ENCODE measurements at places on chromosomes 11 and 22. TPM values are rescaled to one million over a fixed set of nuclear protein-coding genes. Genes with fewer than 3 reads are reported as not detected.

ART1 gene
- not detected for polyA plus RNA-seq

RAB38 gene
- 10.4 TPM for polyA plus RNA-seq

XBP1 gene
- polyA plus RNA-seq: 90.0 TPM

UFD1 gene
- 80.3 TPM for polyA plus RNA-seq

OR52E5 gene
- polyA plus RNA-seq: not detected

CENPM gene
- 50.0 TPM for polyA plus RNA-seq

GLYATL1 gene
- polyA plus RNA-seq: 6.9 TPM

PTGDR2 gene
- polyA plus RNA-seq: 0.57 TPM

RASGRP2 gene
- 60.5 TPM for polyA plus RNA-seq

GVQW3 gene
- 3.8 TPM for polyA plus RNA-seq

DNA sequence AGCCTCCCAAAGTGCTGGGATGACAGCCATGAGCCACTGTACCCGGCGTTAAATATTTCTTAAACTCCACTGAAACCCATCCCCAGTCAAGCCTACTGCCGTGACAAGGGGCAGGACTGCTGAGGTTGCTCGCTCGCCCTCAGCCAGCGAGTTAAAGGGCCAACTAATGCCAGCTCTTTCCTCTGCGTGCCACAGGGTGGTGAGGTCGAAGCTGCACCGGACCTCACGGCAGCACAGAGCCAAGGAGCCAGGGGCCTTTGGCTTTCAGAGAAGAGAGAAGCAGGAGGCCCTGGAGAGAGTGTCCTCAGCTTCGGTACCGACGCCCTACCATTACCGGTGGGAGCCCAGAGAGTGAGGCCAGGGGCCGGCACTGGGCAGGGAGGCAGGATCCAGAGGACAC lies 12.8 kb downstream of the ARFGAP2 start:
- no peak overlapping the region for H3K27ac ChIP-seq
- DNase-seq: no peak
- H3K4me3 ChIP-seq: no peak overlapping the region

DNA sequence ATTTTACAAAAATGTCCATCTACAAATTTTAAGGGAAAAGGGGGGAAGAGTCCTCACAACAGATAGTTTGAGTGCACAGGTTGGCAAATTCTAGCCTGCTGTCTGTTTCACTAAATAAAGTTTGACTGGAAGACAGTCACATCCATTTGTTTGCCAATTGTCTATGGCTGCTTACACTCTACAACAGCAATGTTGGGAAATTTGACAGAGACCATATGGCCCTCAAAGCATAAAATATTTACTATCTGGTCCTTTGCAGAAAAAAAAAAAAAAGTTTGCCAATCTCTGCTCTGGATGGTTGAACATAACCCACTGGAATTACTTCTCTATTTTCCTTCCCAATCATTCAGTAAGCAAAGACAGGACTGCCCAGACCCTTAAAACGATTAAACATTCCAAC lies 88.2 kb downstream of the FCHSD2 start:
- DNase-seq: no peak
- no peaks in the 10 kb centered on the region for H3K4me1 ChIP-seq
- H3K27ac ChIP-seq: no peak overlapping the region
- no peak overlapping the region for H3K4me3 ChIP-seq

DNA sequence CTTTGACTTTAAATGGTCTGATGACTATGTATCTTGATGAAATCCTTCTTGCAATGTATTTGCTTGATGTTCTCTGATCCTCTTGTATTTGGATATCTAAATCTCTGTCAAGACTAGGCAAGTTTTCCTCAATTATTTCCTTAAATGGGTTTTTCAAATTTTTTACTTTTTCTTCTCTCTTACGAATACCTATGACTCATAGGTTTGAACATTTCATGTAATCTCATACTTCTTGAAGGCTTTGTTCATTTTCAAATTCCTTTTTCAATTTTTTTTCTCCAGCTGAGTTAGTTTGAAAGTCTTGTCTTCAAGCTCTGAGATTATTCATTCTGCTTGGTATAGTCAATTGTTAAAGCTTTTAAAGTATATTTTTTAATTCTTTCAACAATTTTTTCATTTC lies 13.1 kb downstream of the OR10W1 start:
- no peaks in the 10 kb centered on the region for H3K27me3 ChIP-seq
- H3K27ac ChIP-seq: no peak overlapping the region
- no peak for DNase-seq
- H3K36me3 ChIP-seq: no peaks in the 10 kb centered on the region
- no peaks in the 10 kb centered on the region for H3K4me1 ChIP-seq

GRCh38 chr22:36936362-36937116 lies 23.1 kb downstream of the CSF2RB start:
- no peak overlapping the region for H3K4me3 ChIP-seq
- no peaks in the 10 kb centered on the region for H3K27me3 ChIP-seq
- H3K27ac ChIP-seq: no peak overlapping the region
- H3K4me1 ChIP-seq: no peaks in the 10 kb centered on the region
- no peak for DNase-seq

GRCh38 chr22:49040111-49040510 lies 787.6 kb downstream of the BRD1 start:
- no peaks in the 10 kb centered on the region for H3K36me3 ChIP-seq
- no peak overlapping the region for H3K4me3 ChIP-seq
- H3K27ac ChIP-seq: no peak overlapping the region
- no peaks in the 10 kb centered on the region for H3K27me3 ChIP-seq
- DNase-seq: no peak

DNA sequence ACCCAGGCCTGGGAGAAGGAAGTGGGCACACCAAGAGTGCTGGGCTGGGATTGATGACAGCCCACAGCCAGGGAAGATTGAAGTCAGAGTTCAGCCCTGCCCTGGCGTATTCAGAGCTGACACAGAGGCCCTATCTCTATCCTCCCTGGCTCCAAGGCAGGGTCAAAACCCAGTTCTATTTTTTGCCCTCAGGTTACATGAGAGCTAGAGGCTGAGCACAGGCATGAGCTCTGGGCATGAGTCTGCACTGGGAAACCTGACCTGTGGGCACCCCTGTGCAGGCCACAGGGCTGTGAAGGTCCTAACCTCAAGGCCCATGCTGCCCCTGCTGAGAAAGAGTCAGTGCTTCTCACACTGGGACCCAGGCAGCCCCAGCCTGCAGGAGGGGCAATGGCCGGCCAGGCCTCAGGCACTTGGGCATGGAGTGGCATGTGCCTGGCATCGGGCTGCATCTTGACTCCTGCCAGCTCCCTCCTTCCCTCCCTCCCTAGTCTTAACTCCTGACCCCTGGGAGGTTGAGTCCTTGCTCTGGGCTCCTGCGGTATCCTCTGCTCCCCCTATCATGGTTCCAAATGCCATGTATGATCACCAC lies 5.4 kb downstream of the SLC35E4 start:
- no peak for DNase-seq
- no peak overlapping the region for H3K4me3 ChIP-seq
- H3K27ac ChIP-seq: no peak overlapping the region
- H3K36me3 ChIP-seq: peaks cover 4% of the 10 kb centered on the region
- 0 out of 2 replicates have a peak, but pooled peaks cover 3% of the 10 kb centered on the region for H3K27me3 ChIP-seq

DNA sequence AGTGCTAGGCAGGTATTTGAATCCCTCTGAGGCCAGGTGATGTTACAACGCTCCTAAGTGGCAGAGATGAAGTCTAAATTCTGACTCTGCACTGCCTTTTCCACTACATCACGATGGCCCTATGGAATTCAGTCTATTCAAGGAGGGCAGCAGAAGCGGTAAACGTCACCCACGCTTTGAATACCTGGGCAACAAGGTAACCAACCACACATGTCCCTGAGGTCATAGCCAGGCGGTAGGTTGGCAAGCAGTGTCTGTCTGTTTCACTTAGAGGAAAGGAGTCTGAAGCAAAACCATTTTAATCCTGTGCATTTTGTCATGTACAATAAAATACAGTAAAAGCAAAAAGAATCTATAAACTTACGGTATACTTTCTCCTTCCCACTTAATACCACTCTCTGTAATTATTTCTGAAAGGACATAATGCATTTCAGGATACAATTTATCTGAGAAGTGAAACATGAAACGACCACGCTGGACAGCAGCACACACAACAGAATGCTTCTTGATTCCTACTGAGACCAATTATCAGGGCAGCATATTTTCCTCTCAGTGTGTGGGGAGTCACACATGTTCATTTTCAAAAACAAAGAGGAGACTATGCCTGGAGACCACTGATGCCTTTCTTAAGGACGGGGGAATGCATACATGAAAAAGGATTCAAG lies 51.3 kb downstream of the PRDM10 start:
- no peak overlapping the region for H3K4me3 ChIP-seq
- H3K27ac ChIP-seq: no peak overlapping the region
- H3K36me3 ChIP-seq: no peaks in the 10 kb centered on the region
- no peaks in the 10 kb centered on the region for H3K4me1 ChIP-seq
- DNase-seq: no peak

DNA sequence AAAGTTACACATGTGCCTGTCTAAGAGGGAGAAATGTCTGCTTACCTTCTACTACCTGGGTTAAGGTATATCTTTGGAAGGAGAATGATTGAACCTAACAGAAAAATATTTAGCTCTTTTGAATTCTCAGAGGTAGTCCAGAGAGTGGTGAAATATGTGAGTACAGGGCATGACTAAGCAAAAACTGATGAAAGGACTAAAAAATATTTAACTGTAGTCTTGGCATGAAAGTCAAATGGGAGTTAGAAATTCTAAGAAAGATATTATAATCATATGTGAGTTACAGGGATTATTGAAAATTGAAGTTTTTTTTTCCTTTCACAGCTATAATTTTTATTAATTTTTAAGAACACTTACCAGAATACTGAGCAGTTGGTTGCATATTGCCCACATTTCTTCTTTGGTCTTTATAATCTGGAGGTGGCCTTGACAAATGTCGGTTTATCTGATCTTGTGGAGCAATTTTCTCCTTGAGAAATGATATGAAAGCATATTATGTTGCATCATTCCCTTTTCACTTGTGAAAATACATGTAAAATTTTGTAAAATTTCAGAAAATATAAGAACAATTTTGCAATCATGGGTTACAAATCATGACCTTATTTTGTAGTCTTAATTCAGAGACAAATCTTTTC lies 61.4 kb upstream of the MTMR2 start:
- no peaks in the 10 kb centered on the region for H3K36me3 ChIP-seq
- peaks cover 18% of the 10 kb centered on the region for H3K4me1 ChIP-seq
- no peak overlapping the region for H3K4me3 ChIP-seq
- no peak overlapping the region for H3K27ac ChIP-seq
- H3K27me3 ChIP-seq: no peaks in the 10 kb centered on the region

DNA sequence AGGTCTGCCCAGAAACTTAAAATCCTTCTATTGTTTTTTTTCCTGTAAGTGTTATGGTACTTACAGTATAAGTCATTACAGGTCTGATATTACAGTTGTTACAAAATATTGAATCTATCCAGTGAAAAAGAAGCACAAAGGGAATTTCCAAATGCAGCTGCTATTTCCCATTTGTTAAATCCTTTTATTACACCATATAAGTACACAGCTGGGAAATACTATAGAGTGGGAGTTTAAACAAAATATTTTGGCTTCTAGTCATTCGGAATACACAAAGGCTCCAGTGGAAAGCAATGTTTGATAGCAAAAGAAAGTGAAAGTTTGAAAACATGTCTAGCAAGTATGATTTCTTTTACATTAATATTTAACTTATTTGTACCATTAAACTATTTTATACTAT lies 18.0 kb downstream of the SOX6 start:
- H3K36me3 ChIP-seq: no peaks in the 10 kb centered on the region
- no peaks in the 10 kb centered on the region for H3K4me1 ChIP-seq
- no peaks in the 10 kb centered on the region for H3K27me3 ChIP-seq
- no peak overlapping the region for H3K27ac ChIP-seq
- DNase-seq: no peak

DNA sequence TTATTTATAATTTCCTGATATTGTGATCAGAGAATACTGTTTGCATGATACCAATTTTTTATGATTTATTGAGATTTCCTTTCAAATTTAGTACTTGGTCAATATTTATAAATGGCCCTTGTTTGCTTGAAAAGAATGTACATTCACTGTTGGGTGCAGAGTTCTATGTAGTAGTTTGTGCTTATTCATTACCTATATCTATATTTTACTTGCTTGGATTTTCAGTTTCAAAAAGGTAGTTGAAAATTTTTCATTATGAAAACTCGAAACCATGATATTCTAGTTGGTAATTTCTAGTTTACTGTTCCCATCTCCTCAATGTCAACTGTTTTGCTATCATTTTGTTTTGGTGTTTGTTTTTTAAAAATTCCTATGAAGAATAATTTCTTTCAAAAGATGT lies 155.7 kb downstream of the AASDHPPT start:
- H3K4me3 ChIP-seq: no peak overlapping the region
- no peaks in the 10 kb centered on the region for H3K27me3 ChIP-seq
- H3K4me1 ChIP-seq: no peaks in the 10 kb centered on the region
- no peak for DNase-seq
- H3K27ac ChIP-seq: no peak overlapping the region

DNA sequence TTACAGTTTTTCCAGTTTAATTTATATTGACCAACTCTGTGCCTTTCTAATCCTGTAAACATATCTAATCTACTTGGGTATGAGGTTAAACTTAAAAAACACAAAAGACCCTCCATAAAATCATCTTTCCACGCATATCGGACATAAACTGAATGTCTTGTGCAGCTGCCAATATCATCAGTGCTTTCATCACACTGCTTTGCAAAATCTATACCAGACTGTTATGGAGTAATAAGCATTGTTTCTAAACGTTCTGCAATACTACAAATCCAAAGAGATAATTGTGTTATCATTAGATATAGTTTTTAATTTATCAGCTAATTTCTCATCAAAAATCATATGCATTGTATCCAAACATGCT lies 36.1 kb upstream of the AMPD3 start:
- no peak overlapping the region for H3K4me3 ChIP-seq
- H3K27me3 ChIP-seq: no peaks in the 10 kb centered on the region
- H3K27ac ChIP-seq: no peak overlapping the region
- no peaks in the 10 kb centered on the region for H3K4me1 ChIP-seq

GRCh38 chr11:102279641-102280170 lies 37.6 kb upstream of the BIRC3 start:
- no peaks in the 10 kb centered on the region for H3K27me3 ChIP-seq
- H3K27ac ChIP-seq: 0 out of 2 replicates have a peak overlapping the region, but pooled peaks have one; percentile 11
- peak; percentile 38 for DNase-seq
- peak overlapping the region; percentile 23 for H3K4me3 ChIP-seq

GRCh38 chr11:121437686-121438078 lies 14.4 kb upstream of the SORL1 start:
- no peaks in the 10 kb centered on the region for H3K36me3 ChIP-seq
- no peaks in the 10 kb centered on the region for H3K27me3 ChIP-seq
- no peak overlapping the region for H3K27ac ChIP-seq
- DNase-seq: no peak

DNA sequence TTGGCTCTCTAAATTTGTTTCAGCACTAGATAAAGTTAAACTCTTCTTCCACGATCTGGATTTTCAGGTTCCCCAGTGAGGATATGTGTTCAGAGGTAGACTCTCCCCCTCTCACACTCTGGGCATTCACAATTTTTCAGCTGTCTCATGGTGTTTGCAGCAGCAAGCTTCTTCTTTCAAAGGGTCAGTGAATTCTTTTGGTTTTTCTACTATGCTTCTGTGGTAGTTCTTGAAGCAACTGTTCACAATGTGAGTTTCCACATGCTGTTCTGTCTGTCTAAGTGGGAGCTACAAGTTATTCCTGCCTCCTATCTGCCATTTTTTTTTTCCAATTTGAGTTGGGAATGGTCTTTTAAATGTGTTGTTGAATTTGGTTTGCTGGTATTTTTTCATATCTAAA lies 25.4 kb downstream of the CNTF start:
- peaks cover 7% of the 10 kb centered on the region for H3K4me1 ChIP-seq
- H3K4me3 ChIP-seq: no peak overlapping the region
- H3K27me3 ChIP-seq: peaks cover 3% of the 10 kb centered on the region
- no peaks in the 10 kb centered on the region for H3K36me3 ChIP-seq
- DNase-seq: no peak

GRCh38 chr22:30129636-30130035 lies 49.4 kb downstream of the HORMAD2 start:
- no peak overlapping the region for H3K27ac ChIP-seq
- no peak for DNase-seq
- H3K36me3 ChIP-seq: no peaks in the 10 kb centered on the region
- no peak overlapping the region for H3K4me3 ChIP-seq
